ENCODE measurements at places on chromosomes 5 and 9.

DNA sequence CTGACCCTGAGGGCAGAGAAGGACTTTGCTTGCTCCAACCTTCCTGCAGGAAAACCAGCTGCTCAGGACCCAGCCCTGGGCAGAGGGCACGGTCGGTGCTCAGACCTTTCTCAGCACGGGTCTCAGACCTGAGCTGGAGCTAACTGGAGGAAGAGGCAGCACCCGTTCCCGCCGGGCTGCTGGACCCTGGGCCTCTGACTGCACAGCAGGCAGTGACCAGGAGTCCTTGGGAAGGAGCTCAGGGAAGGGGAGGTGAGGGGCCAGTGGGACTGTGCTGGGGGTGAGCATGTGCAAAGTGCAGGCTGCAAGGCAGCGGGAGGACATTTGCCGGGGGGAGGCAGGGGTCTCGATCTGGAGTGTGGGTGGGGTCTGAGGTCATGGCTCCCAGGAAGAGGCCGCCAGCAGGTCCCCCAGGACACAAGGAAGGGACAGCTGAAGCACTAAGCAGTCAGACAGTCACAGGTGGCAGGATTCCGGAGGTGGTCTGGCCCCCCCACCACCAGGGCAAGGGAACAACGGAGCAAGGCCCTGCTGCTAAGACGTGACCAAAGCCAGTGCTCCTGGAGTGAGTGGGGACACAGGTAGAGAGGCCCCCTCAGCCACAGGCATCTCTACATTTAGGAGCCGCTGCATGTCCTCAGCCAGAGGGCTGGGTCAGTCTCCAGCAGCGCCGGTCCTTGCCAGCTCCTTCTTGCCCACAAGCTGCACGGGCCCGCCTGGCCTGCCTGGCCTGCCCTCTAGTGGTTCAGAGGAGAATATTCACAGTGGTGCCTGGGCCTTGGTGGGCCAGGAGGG, 4.8 kb upstream of the DPM2 start:
- DNase-seq, result peak; percentile 69

DNA sequence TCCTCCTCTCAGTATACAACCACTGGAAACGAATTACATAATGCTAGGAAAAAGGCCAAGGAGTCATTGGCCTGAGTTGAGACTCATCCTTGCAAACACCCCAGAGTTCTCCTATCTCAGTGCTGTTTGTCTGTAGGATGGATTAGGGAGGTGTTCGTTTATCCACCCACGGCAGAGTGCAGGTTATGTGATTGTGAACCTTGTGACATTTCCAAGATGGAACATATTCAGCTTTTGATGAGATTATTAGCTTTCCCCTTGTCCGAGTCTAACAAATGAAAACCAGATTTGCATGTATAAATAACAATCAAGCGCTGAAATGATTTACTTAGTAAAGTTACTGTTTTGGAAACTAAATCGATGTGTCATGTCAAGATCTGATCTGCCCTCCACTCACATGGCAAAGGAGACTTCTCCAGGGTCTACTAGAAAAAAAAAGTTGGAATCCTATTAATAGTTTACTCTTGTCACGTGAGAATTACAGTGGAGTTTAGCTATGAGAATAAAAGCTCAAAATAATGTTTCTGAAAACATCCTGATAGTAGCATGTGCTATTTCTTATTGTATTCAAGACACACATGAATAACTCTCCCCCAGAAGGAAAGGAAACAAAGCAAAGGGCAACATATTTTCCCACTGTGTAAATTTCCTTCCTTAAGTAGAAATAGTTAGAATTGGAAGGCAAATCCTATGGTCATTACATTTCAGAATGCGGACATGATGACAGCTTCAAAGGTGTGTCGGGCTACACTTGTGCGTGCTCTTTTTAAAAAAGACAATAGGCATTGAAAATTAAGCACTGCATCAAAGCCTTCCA, 600.4 kb downstream of the EBF1 start:
- DNase-seq, result peak; percentile 70

- DNase-seq, result no peak
Observed at GRCh38 chr5:96285823-96286222, 147.2 kb downstream of the PCSK1 start.

DNA sequence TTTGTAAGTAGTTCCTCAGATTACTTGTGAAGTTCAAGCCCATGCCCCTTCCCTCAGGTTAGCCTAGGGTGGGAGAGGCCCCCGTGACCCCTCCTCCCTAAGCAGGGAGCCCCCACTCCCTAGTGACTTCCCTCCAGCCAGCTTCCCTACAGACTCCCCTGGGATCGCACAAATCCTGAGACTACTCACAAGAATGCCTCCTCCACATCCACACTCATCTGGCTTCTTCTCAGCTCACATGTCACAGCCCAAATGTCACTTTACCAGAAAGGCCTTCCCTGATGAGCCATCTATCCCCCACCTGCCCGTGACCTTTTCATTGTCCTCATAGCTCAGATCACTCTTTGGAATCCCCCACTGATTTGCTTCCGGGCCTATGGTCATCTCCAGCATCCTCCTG, 96.7 kb upstream of the ARAP3 start:
- DNase-seq, result no peak

GRCh38 chr9:22160221-22160620, 151.1 kb upstream of the CDKN2B start:
- DNase-seq, result no peak

GRCh38 chr5:33958176-33958575, 22.0 kb downstream of the RXFP3 start:
- no peak for DNase-seq

- DNase-seq, result no peak
Observed at GRCh38 chr9:85215416-85215815, 526.3 kb downstream of the AGTPBP1 start.

GRCh38 chr9:92507005-92507404, 24.7 kb upstream of the ASPN start:
- DNase-seq, result no peak

DNA sequence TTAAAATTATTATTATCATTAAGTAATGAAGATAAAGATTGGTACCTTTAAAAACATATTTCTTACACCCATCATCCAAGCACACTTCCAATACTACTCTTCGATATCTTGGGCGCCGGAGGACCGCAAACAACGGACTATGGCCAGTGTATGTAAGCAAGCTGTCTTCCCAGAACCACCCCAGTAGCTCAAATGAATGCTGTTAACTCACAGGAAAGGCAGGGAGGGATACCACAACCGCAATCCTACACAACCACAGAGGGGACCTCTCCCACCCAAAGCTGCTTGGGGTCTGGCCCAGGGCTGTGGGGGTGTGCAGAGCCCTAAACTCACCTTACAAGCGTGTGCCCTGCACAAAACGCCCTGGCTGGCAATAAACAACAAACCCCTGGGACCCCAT, 20.6 kb downstream of the GOLM1 start:
- no peak for DNase-seq

GRCh38 chr9:135504262-135505243, 4.1 kb downstream of the MRPS2 start:
- DNase-seq, result no peak

DNA sequence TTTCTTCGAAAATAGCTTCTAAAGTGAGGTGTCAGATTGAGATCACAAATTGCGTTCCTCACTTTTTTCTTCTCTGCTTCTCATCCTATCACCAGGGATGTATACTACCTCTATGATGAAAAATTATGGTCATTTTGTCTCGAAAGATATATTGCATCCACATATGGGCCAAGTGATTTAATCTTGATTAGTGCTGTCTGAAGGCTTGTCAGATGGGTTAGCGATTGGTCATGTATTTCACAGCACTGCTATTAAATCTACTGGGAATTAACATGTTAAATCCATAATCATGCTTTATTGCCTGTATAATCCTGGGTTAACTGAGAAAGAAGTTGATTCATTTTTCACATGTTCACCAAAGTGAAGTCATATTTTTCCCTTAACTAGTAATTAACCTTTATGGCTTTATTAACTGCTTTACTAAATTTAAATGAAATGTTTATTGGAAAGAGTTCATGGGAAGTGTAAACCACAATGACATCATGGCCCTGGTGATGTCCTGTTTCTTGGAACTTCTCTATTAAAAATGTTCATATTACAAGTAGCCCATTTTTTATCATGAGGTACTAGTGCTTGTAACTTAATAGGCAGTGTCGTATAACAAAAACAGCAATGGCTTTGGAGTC, 193.3 kb downstream of the SMC2 start:
- no peak for DNase-seq

- no peak for DNase-seq
Observed at GRCh38 chr5:132760049-132760420, 12.8 kb downstream of the CCNI2 start.

DNA sequence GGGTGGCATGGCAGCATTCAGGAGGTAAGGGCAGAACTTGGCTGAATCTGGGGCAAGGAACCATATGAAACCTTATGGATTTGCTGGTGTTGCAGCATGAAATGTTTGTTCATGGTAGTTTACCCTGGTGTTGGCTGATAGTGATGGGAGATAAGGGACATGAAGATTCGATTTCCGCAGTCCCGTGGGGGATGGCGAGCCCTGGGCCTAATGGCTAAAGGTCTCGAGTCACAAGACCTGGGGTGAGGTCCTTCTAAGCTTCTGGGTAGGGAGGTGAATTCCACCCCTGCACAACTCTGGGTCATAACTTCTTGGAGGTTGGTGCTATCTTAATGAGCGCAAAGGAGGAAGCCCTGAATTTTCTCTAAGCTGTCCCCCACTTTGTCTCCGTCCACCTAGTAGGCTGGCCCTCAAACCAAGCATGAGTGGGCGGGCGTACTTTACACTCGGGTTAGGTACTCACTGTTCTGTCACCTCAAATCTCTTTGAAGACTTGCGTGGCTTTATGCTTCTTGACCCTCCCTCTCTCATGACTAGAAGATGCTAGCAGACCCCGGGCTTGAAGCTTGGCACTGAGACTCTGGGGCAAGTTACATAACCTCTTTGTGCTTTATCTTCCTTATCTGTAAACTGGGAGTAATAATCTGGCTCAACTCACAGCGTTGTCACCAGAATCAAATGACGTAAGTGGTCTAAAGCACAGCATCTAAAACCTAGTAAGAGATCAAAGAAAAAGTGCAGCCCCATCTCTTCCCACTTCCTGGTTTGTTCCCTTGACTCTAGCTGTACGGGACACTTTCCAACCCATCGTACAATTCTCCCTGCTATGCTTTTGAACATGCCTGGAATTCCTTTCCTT, 72.5 kb downstream of the BASP1 start:
- DNase-seq, result no peak

Data from right hindlimb (tissue), 1 donor.